ENCODE measurements at places on chromosomes 5 and 9.

DNA sequence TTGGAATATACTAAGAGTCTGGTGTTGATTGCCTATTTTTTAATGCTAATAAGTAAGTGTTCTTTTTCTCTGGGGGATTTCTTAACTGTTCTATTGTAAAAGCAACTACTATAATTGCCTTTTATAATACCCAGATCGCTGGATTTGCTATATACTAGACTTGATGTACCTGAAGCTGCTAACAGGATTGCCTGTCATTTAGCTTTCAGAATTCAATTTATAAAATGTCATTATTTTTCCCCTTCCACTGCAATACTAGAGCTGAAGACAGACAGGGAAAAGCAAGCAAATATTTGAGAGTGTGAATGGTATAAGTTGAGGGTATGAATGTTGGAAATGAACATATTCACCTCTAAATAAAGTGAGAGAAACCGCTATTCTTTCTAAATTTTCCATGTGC lies 115.5 kb downstream of the SH3GL2 start:
- no peak for DNase-seq

DNA sequence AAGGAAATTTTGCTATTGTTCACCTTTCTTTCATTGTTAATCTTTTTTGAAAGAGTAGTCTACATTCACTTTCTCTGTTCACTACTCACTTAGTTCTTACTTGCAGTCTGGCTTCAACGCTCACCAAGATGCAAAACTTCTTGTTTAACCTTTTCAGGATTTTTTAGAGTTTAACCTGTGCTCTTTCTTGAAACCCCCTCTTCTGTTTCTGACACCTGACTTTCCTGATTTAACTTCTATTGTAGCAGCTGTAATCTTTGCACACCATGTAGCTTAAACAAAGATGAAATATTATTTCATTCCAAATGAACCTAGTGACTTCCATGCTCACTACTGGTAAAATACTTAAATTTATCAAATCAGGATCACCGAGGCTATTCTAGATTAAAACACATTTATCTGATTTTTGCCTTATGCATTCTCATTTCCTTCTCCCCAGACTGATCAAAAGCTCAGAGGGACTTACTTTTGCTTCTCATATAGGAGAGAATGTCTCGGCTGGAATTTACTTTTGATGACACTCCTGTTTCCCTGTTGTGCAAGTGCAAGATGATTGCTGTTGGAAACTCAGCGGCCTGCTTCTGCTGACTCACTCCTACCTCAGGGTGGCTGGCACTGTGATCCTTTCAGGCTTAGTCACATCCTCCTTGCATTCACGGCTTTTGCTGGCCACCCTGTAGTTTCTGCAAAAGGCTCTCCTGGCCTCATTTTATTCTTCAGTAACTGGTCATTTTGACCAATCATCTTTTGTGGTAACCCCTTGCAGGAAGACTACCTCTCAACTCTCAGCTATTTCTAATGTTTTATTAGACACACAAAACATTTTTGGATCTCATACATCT lies 109.3 kb upstream of the IFNE start:
- peak; percentile 63 for DNase-seq

- no peak for DNase-seq
Measured at GRCh38 chr9:1839909-1840308, 175.2 kb upstream of the SMARCA2 start.

- no peak for DNase-seq
Measured at GRCh38 chr5:3452622-3453021, 143.0 kb upstream of the IRX1 start.

- peak; percentile 7 for DNase-seq
Measured at GRCh38 chr5:73694089-73694488, 68.1 kb downstream of the ARHGEF28 start.

GRCh38 chr5:34655354-34655991 lies 655 bp upstream of the RAI14 start:
- peak; percentile 10 for DNase-seq

- DNase-seq, result no peak
Measured at GRCh38 chr9:18707061-18707461, 233.1 kb downstream of the ADAMTSL1 start.

DNA sequence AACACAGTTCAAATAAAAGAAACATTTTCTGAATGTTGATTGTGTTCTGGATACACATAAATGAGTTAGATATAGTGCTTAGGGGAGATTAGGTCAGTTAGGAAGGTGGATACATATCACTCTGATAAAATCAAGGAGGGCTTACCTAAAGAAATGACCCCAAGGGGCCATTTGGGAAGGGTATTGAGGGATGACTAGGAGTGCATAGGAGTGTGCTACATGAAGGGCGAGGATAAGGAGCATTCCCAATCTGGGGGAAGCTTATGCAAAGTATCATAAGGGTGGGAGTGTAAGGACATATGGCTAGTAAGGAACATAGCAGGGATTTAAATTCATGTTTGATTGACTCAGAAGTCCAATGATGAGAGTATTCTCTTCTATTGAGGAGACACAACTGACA lies 183.6 kb downstream of the NSG2 start:
- DNase-seq, result no peak

GRCh38 chr5:150490296-150490669 lies 17.6 kb upstream of the NDST1 start:
- no peak for DNase-seq

DNA sequence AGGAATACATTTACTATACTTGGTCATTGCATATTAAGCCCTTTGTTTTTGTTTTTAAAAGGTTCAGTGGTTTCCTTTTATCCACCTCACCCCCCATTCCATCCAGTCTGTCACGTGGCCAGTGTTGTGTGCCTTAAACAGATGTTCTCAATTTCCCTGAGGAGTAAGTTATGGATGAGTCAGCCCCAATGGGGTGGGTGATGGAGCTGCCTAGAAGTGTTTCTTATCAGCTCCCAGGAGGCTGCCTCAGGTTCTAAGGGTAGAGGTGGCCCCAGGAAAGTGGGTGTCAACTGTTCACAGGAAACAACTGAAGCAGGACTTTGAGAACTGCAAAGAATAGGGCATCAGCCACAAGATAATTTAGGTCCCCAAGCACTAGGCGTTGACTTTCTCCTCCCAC lies 41.1 kb downstream of the ACTBL2 start:
- no peak for DNase-seq

DNA sequence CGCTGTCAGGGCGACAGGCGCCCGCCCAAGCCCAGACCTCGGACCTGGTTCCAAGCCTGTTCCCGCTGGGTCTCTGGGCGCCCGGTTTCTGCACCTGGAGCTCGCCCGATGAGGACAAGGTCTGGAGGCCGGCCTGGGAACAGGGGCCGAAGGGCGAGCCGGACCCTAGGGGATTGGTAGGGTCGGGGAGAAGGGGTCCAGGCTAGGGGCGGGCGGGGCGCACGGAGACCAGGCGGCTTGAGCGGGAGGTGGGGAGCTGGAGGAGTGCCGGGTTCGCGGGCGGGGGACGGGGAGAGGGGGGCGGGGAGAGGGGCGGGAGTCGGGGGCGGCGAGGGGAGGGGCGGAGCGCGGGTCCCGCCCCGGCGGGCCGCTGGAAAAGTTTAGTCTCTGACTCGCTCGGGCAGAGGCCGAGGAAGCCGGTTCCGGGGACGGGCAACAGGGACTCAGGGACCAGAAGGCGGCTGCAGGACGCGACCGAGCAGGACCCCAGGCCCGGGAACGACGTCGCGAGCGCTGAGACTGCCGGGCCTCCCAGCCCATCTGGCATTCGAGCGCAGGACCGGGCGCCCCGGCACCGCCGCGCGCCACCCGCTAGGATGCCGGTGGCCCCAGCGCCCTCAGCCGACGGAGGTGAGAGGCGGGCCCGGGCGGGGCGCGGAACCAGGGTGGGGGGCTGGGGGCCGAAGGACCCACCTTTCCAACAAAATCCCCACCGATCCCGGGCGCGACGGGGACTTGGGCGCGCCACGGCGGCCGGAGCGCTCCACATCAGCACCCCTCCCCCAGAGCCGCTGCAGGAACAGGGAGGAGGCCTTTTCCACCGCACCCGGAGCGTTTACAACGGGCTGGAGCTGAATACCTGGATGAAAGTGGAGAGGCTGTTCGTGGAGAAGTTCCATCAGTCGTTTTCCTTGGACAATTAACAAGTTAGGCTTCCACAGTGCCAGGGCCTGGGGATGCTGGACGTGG lies at the start of gene S1PR3:
Gene S1PR3 (plus strand): TSS at position 403 of the 969 bp plus-strand sequence. CDS start 9,733 bp downstream, outside the sequence.
- DNase-seq, result peak; percentile 58

GRCh38 chr9:130043654-130044623 lies 950 bp upstream of the FNBP1 start:
- DNase-seq, result no peak

GRCh38 chr5:142235050-142235797 lies 89.6 kb downstream of the SPRY4 start:
- peak; percentile 30 for DNase-seq

DNA sequence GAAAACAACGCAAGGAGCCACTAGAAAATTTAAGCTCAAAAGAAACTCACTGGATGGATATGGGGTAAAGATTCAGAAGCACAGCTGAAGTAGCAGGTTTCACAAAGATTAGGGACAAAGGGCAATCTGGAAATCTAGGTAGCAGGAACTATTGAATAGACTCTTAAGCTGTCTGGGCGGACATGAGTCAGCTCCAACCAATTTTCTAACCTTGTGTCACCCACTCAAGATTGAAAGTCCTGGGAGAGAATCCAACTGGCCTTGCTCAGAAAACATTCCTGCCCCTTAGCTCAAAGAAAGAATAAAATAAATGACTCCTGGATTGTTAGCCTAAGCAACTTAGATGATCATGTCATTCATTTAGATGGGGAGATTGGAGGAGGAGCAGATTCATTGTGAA lies 69.2 kb downstream of the STK32A start:
- DNase-seq, result no peak

GRCh38 chr5:113390224-113390623 lies 44.6 kb downstream of the TSSK1B start:
- DNase-seq, result no peak

DNA sequence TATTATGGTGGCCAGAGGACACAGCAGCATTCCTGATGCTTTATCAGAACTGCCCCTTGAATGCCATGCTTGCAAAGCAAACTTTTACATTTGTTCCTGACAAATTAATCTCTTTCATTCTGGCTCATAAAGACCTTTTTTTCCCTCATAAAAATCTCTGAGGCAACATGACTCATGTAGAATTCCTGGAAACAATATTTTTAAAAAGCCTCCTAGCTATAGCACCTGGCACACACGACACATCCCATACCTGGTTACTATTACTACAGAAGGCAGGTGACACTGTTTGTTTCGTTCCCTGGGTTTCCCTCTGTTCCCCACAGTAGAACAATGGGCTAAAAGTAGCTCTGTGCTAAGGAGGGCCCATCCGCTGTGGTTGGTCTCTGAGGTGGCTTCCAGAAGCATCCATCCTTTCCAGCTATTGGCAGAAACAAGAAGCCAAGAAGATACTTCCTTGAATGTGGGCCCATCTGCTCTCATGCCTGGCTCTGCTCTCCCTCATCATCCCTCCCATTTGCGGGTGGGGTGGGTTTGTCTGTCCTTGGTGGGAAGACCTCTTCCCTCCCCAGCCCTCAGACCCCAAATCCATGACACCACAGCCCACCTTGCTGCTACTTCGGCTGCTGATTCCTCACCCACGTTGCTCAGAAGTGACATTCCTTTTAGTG lies 59.1 kb downstream of the GALNT12 start:
- no peak for DNase-seq

DNA sequence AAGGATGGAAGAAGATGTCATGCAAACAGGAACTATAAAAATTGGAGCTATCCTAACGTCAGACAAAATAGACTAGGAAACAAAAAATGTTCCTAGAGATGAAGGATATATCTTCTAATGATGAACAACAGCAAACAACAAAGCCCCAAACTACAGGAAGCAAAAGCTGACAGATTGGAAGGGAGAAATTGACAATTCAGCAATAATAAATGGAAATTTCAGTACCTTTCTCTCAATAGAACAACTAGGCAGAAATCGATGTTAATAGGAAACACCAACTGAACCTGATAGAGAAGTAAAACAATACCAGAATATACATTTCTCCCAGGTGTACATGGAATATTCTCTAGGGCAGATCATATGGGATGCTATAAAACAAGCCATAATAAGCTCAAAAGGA lies 7.6 kb downstream of the SCGB3A1 start:
- no peak for DNase-seq

GRCh38 chr5:4815002-4815401 lies 325.1 kb upstream of the ADAMTS16 start:
- DNase-seq, result no peak

DNA sequence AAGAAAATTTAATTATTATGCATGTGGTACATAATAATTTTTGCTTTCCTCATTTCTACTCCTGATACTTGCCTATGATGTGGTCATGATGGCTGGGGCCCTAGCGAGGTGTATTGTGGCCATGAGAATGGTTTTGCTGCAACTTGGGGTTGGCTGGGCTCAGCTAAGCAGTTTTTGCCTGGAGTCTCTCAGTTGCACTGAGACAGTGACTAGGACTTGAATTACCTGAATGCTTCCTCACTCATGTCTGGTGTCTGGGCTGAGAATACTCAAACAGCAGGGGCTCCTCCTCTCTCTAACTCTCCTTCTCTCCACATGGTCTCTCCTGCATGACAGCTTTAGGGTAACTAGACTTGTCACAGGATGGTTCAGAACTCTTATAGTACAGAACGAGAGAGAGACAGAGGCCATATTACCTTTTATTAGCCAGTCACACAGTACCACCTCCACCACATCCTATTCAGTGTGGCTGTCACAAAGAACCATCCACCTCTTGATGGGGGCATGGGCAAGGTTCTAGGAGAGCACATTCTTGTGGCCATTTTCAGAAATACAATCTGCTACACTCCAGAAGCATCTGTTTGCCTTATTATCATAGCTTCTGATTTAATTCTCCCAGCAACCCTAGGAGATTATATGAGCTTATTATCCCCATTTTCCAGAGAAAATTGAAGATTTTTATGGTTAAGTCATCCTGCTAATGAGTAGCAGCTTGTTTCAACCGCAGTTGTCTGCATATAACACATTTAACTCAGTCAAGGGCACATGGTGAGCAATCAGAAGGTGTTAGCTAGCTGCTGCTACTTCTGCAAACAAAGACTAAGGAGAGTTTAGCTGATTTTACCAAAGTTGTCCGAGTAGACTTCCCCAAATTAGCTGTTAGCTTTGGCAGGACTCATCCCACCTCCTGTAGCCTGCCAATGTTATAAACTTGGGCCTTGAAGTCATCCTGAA lies 245.1 kb downstream of the DOCK8 start:
- no peak for DNase-seq

DNA sequence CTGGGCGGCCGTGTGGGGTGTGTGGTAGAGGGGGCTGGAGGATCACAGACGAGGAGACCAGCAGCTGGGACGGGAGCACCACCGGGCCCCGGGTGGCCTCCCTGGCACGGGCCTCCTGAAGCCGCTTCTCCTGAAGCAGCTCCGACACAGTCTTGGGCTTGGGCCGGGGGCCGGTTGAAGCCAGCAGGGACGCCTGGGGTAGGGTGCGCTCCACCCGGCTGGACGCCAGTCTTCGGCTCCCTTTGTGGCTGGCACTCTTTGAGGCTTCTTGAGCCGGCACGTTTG lies 5.5 kb upstream of the CARD9 start:
- no peak for DNase-seq

- DNase-seq, result no peak
Measured at GRCh38 chr5:172919525-172920446, 39.4 kb upstream of the RPL26L1 start.

Measured in stimulated activated naive CD8-positive, alpha-beta T cell treated with anti-CD3 and anti-CD28 coated beads, Interleukin-15, Interleukin-2, amounts not matched to agents 100 U/mL and 50 U/mL, for 24 hours (primary cell).